Fibroblast of lung (primary cell): ENCODE measurements at places on chromosomes 1 and 21. TPM values are rescaled to one million over a fixed set of nuclear protein-coding genes. Genes with fewer than 3 reads are reported as not detected.

Gene OR2T11
- not detected in 2 replicates for polyA plus RNA-seq

Gene PTGFR
- 4.1 TPM in 2 replicates for polyA plus RNA-seq

Gene OR6N1
- not detected in 2 replicates for polyA plus RNA-seq

Gene PRRC2C
- polyA plus RNA-seq, result 48.5 and 56.3 TPM in 2 replicates
